ENCODE measurements at places on chromosomes 5 and 9.

GRCh38 chr9:90287567-90288274 lies 354.9 kb downstream of the DIRAS2 start:
- no peak for DNase-seq

GRCh38 chr9:125066839-125067619 lies 76.3 kb downstream of the SCAI start:
- no peak for DNase-seq

DNA sequence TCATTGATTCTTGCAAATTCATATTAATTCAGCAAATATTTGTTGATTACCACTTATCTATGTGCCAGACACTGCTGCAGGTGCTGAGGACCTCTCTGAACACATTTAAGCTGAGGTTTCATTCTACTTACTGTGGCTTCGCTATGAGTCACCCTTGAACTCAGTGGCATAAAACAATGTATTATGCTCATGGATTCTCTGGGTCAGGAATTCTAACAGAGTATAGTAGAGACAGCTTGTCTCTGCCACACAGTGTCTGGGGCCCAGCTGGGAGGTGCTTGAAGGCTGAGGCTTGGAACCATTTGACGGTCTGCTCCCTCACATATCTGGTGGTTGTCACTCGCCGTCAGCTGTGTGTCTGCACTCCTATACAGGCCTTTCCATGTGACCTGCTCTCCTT lies 124.3 kb upstream of the NR3C1 start:
- no peak for DNase-seq

- DNase-seq: peak; percentile 97
Measured at GRCh38 chr5:6712577-6713273, 507 bp upstream of the TENT4A start.

GRCh38 chr5:12073426-12073825 lies 169.2 kb upstream of the CTNND2 start:
- DNase-seq: no peak

- no peak for DNase-seq
Measured at GRCh38 chr9:84254972-84255371, 85.6 kb downstream of the SLC28A3 start.

DNA sequence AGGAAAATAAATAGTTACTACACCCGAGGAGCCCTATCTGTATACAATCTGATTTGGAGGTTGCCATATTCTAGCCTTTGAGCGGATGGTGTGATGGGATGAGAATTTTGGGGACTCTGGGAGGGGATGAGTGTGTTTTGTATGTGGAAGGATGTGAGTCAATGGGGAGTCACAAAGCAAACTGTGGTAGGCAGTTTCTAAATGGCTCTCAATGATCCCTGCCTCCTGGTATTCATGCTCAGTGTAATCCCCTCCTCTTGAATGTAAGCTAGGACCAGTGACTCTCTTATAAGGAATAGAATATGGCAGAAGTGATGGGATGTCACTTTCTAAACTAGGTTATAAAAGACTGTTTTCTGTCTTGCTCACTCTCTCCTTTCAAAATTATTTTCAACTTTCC lies 205.7 kb upstream of the RIOK2 start:
- no peak for DNase-seq

GRCh38 chr9:10254338-10254737 lies 358.5 kb downstream of the PTPRD start:
- DNase-seq: no peak

DNA sequence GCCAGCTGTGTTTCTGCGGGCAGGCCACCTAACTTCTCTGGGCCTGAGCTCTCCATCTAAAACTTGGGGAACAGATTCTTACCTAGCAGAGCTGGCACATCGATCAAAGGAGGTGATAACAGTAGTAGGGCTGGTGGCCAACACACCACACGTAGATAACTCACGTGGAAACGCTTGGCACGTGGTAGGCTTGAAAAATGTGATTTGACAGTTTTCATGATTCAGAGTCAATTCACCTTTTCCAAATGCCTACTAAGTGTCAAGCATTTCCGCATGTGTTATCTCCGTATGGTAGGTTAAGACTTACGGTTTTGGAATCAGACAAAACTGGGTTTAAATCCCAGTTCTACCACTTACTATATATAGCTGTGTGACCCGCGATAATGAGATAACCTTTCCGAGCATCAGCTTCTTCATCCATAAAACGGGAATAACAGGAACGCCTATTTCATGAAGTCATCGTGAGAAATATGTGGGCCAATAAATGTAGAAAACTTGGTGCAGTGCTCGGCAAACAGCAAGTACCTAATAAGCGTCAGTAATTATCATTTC lies 25.5 kb downstream of the NDUFA8 start:
- no peak for DNase-seq

GRCh38 chr5:89729623-89730301 lies 679.8 kb downstream of the CETN3 start:
- no peak for DNase-seq

DNA sequence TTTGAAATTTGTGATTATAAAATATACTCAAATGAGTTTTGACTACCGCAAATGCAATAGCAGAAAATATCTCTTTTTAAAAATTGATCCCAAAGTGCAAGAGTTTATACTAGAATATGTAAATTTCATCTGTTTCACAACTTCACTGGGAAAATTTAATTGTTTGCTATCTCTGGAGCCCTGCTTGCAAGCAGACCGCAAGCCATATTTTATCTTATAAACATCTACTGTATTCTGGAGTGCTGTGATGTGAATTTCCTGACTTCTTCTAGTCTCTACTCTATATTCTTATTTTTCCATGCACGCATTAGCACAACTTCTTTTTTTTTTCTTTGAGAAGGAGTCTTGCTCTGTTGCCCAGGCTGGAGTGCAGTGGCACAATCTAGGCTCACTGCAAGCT lies 98.7 kb downstream of the DROSHA start:
- DNase-seq: no peak

DNA sequence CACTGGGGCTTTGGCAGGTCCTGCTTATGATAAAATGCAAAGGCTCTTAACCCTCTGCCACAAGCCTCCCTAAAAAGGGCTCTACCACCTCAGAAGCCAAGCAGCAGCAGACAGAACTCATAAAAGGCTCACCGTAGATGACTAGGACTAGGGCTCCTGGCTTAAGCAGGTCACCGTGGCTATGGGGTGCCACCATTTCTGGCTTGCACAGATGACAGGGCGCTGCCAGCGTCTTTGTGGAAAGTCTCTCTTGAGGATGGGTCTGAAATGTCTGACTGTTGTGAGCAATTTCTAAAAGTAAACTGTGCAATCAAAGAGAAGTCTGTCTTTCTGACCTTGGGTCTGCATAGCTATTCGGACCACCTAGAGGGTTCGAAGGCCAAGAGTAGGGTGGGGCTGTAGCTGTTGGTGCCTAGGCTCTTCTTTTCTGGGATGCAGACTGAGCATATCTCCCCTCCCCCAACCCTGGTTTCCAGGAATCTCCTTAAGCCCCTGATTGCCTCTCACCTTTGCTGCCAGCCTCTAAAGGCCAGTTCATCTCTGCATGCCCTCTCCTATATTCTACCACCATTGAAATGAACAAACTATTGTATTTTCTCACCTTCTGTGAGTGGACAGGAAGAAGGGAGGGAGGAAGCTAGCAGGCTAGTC lies 307.4 kb downstream of the ARHGAP26 start:
- no peak for DNase-seq

- DNase-seq: no peak
Measured at GRCh38 chr9:21993893-21994555, at the start of gene CDKN2A. CDKN2A (minus strand) TSS chr9:21994392.

- DNase-seq: no peak
Measured at GRCh38 chr5:170141636-170142035, 35.9 kb downstream of the FOXI1 start.

DNA sequence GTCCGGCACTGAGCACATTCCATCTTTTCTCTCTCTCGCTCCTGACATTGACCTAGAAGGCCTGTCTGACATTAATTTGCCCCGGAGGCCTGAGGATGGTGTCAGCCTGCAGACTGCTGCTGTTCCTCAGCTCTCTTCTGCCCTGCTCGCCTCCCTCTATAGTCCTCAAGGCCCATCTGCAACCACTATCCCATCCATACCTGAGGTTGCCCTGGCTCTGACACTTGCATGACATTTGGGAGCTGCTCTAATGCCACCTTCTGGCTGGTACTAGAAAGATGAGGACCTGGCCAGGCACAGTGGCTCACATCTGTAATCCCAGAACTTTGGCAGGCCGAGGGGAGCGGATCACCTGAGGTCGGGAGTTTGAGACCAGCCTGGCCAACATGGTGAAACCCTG lies 38.6 kb upstream of the GGTA1 start:
- no peak for DNase-seq

- no peak for DNase-seq
Measured at GRCh38 chr9:90909225-90909624, 107.6 kb downstream of the SYK start.

DNA sequence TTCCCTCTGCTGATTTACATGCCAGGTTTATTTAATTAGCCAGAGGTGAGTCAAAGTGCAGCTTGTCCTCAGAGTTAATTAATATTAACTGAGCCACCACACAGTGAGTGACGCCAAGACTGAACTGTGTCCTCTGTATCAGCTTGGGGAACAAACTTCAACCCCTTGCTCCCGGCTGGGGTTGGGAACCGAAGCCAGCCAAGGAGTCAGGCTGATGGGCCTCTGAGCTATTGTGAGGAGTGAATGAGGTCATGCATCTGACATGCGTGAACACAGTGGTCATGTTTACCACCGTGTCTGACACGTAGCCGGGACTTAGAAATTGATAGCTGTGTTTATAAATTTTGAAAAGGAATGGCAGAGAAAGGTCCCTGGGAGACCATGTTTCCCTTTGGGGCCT lies 17.1 kb downstream of the IGIP start:
- DNase-seq: no peak

GRCh38 chr9:114634387-114634786 lies 23.2 kb downstream of the TEX53 start:
- DNase-seq: no peak

DNA sequence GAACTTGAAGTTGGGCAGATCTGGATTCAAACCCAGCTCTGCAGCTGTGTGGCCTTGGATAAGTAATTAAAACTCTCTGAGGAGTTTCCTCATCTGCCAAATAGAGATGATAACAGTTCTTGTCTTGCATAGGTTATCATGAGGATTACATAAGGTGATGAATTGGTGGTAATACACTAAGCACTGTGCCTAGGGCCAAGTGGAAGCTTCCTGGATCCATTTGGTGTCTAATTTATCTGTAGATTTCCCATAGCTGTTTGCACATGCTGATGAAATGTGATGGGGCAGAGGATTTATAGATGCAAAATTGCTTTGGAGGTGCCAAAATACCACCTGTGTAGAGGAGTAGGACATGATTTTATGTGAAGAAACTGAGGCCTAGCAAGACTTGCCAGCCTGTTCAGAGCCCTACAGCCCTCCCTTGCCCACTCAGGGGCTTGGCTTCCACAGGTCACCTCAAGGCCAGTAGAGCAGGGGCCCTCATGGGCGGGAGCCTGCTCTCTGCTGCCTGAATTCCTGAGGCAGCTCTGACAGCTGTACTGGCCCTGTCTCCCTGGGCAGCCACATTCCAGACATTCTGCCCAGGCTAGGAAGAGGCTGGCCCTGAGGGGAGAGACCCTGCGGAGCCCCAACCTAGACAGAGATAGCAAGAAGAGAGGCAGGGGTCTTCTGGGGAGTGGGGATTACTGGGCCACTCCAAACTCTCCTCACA lies 5.9 kb upstream of the FAT2 start:
- DNase-seq: no peak

DNA sequence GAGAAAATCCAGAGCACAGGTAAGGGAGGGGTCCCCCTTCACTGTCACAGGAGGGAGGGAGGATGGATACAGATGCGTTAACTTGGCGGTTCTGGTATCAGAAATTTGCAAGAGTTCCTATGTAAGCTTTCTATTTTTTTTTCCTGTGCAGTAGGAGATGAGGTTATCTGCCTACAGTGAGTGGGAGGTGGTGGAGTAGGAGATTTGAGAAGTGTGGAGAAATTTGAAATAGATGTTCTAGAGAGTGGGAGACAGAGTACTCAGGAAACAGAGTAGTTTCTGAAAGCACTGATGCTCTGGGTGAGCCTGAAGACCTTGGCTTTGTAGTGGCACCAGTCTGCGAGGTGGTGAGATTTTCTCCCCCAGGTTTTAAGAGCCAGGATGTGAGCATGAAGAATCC lies 271.4 kb downstream of the MSX2 start:
- no peak for DNase-seq

GRCh38 chr9:93603906-93604326 lies 27.5 kb downstream of the PHF2 start:
- no peak for DNase-seq

DNA sequence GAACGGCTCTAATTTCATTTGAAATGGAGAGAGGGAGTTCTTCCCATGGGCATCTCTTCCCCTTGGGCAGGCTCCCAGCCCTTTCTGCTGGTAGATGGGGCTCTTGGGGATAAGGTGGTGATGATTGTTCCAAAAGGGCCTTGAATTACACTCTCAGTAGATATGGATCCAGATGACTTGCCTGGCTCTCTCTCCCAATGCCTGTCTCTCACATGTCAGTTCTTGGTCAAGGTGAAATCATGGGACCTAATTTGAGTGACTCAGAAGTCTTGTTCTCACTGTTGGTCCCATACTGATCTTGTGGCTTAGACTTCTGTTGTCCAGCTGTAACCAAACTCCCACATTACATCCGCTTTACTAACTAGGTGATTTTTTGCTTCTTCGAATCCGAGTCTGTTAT lies 317.0 kb upstream of the RFX3 start:
- no peak for DNase-seq

- DNase-seq: no peak
Measured at GRCh38 chr5:139275956-139276355, 17.6 kb upstream of the MATR3 start.

Data from body of pancreas (tissue), 4 donors.